Epithelial cell of proximal tubule (primary cell): ENCODE measurements at places on chromosomes 12 and 14. TPM values are rescaled to one million over a fixed set of nuclear protein-coding genes. Genes with fewer than 3 reads are reported as not detected.

DNA sequence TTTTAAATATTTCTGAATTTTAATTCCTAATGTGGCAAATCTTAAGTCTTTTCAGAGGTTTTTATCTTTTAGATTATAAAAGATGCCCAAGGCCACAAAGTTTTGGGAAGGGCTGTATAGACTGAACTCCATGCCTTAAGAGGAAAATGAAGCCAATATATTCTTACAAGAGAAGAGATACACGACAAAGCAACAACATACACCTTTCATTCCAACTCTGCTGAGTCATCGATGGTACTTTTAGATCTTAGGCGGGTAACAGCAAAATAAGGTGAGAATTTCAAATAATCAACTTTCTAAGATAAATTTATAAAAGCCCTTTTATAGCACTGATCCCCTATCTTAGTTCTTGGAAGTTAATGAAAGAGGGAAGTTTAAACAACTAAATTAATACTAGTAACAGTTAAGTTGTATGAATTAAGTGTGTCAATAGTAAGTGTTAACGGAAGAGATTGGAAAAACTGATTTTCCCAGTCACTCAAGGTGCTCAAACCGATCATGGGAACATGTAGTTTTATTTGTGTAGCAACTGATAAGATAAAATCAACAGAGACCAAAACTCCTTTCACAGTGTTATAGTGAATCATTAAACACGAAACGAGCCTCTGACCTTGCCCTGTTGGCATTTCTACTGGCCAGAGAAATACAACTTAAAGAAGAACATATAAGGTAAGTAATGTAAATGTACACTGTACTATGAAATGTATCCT lies 18.8 kb upstream of the PIK3C2G start:
- DNase-seq: no peak

DNA sequence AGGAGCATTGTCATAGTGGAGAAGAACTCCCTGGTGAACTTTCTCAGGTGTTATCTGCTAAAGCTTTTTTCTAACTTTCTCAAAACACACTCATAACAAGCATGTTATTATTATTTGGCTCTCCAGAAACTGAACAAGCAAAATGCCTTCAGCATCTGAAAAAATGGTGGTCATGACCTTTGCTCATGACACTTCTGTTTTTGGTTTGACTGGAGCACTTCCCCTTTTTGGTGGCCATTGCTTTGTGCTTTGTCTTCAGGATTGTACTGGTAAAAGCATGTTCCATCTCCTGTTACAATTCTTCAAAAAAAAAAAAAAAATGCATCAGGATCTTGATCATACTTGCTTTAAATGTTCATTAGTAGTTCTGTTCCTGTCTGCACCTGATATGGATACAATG lies 1241.6 kb upstream of the USP15 start:
- DNase-seq: no peak

The CORO1C gene
- 152 and 157 TPM in 2 replicates for total RNA-seq

DNA sequence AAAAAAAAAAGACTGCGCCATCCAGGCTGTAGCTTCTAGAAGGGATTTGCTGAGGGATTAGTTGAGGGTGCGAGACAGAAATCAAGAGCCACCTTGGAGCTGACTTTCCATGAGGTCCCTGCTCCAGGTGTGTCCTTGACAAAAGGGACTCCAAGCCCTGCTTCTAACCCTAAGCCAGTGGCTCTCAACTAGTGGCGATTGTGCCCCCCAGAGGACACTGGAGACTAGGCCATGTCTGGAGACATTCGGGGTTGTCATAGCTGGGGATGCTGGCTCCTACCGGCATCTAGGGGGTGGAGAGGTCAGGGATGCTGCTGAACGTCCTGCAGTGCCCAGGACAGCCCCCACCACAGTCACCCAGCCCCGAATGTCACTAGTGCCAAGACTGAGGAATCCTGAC lies 40.6 kb downstream of the SPRING1 start:
- DNase-seq: no peak

DNA sequence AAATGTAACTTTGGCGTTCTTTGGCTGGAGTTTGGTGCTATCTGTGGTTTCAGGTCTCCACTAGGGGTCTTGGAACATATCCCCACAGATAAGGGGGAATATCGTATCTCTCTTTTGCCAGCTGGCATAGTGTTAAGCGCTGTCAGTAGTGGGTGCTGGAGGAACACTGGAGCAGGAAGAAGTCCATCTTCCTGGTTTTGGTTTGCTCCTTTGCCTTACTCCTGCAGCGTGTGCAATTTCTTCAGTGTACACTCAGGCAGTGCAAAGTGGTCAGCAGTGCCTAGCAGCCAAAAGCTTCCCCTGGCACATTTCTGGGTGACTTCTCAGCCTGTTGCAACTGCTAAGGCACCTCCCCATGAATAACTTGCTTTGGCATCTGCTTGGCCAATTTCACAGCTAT lies 11.7 kb upstream of the RIPK3 start:
- DNase-seq: no peak

- no peak for DNase-seq
Observed at GRCh38 chr14:45491914-45492313, 238.9 kb upstream of the MIS18BP1 start.

DNA sequence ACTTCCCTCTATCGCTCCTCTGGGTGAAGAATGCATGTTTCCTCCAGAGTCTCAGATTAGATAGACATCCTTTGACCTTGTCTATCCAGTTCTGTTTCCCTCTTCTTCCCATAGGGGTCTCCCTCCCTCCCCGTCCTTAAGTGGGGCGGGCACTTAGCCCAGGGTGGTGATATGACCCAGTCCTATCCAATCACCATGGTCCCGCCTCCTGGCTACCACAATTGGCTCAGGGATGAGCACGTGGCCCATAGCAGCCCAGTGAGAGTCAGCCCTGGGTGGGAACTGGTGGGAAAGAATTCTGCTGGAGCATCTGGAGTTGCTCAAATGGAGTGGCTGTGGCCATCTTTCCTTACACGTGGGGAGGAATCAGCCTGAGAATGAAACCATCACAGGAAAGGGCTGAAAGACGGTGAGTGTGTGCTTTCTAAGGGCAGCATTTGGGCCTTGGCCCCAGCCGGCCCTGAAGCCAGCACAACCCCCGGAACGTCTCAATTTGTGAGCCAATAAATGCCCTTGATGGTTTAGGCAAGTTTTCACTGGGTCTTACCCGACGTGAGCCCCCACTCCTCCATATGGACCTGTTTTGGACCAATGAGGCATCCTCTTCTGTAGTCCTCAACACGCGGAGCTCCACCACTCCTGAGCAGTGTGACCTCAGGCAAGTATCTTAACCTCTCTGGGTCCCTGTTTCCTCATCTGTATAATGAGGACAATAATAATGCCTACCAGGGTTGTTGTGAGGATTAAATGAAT lies 14.4 kb upstream of the MLXIP start:
- DNase-seq: peak; percentile 91

The UBR7 gene
- 24.8 and 45.7 TPM in 2 replicates for total RNA-seq

- no peak for DNase-seq
Observed at GRCh38 chr14:78048120-78048519, 122.1 kb upstream of the NRXN3 start.

DNA sequence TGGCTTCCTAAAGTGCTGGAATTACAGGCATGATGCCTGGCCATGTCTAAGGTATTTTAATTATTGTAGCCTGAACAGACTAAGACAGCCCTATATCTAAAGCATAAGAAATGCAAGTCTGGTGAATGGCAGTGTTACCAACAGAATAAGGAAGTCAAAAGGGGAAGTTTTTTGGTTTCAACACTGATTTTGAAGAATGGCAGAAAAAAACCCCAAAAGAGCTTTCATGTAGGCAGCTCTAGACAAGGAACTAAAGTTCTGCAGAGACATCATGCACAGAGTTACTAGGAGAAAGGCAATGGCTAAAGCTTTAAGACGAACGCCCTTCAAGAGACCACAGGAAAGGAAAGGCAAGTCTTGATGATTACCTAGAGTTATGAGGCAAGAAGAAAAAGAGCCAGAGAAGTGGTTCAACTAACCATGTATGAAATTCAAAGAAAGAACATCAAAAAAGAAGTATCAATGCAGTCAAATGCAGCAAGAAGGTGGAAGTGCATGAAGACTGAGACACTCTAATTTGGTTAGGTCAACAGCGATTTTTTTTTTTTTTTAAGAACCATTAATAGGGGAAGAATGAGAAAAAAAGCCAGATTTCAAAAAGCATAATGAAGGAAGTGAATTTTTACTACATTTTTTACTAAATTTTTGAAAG lies 50.8 kb downstream of the RPS6KA5 start:
- DNase-seq: no peak

- no peak for DNase-seq
Observed at GRCh38 chr14:104707608-104708595, 16.1 kb upstream of the ADSS1 start.

- no peak for DNase-seq
Observed at GRCh38 chr14:44010071-44010470, 497.0 kb downstream of the FSCB start.

GRCh38 chr14:54566410-54567223 lies at the start of gene SAMD4A:
Gene SAMD4A (plus strand): TSS chr14:54567128. CDS start chr14:54567917, 789 bp downstream.
- no peak for DNase-seq

The OASL gene
- 0.12 and 0.29 TPM in 2 replicates for total RNA-seq

GRCh38 chr14:69848156-69848555 lies 31.1 kb upstream of the SMOC1 start:
- no peak for DNase-seq
